Regular cardiac myocyte (primary cell): ENCODE measurements at places on chromosomes 1 and 21. TPM values are rescaled to one million over a fixed set of nuclear protein-coding genes. Genes with fewer than 3 reads are reported as not detected.

Gene BROX
- total RNA-seq: 51.0 and 59.4 TPM in 2 replicates

Gene AMPD1
- not detected in 2 replicates for total RNA-seq

Gene GREM2
- 0.96 and 1.4 TPM in 2 replicates for total RNA-seq

Gene KIAA0319L
- total RNA-seq: 40.5 and 73.3 TPM in 2 replicates

Gene NCAM2
- total RNA-seq: 6.3 and 11.6 TPM in 2 replicates

Gene SAMSN1
- not detected in 2 replicates for total RNA-seq

Gene F11R
- 24.7 and 44.3 TPM in 2 replicates for total RNA-seq

Gene UTS2
- total RNA-seq: 0.56 TPM in 1 of 2 replicates, not detected in the other

Gene KCTD3
- 44.8 and 50.6 TPM in 2 replicates for total RNA-seq

Gene NECTIN4
- total RNA-seq: 0.19 and 0.56 TPM in 2 replicates

Gene HENMT1
- 4.2 TPM in 2 replicates for total RNA-seq
